Lung (tissue), 17 donors: ENCODE measurements at places on chromosomes 12 and 14. TPM values are rescaled to one million over a fixed set of nuclear protein-coding genes. Genes with fewer than 3 reads are reported as not detected.
A peak's percentile ranks its signal among the peaks of the same experiment; 100 is the strongest.

The IL26 gene
- not detected for polyA plus RNA-seq

The MGST1 gene
- polyA plus RNA-seq, result 756 TPM

The MAP1LC3B2 gene
- 2.2 TPM for polyA plus RNA-seq

- peaks cover 5% of the 10 kb centered on the region for H3K4me1 ChIP-seq
- H3K4me3 ChIP-seq, result no peak overlapping the region
- no peak overlapping the region for H3K27ac ChIP-seq
- H3K36me3 ChIP-seq, result no peaks in the 10 kb centered on the region
- peak; percentile 66 for DNase-seq
Measured at GRCh38 chr12:14403711-14404196, 38.3 kb downstream of the ATF7IP start.

DNA sequence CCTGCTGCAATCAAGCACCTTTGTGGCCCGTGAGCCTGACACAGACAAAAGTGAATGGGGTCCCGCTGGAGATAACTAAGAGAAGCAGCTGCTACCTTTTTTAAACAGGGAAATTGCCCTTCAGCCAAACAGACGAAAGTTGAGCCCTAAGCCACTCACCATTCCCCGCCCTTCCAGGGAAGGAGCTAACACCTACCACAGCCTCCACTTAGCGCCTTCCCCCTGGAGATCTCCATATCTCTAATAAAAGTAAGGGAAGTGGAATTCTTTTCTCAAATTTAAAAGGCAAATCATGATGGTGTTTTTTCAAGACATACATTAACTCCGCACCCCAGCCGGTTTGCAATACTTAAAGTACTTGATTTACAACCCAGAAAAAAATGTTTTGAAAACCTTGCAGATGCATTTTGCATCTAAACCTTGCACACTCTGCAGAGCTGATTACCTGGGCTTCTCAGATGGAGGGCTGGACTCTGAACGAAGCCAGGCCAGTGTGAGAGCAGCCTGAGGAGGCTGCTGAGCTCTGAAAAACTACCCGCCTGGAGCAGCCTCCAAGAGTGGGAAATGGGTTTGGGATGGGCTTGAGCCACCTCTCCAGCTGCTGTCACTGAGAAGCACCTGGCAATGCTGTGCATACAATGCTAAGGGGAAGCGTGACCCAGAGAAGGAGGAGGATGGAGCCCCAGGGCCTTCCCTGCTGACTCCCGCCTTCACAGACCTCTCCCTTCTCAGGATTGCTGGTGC lies 10.0 kb downstream of the NUAK1 start:
- H3K4me3 ChIP-seq, result no peak overlapping the region
- H3K27me3 ChIP-seq, result no peaks in the 10 kb centered on the region

DNA sequence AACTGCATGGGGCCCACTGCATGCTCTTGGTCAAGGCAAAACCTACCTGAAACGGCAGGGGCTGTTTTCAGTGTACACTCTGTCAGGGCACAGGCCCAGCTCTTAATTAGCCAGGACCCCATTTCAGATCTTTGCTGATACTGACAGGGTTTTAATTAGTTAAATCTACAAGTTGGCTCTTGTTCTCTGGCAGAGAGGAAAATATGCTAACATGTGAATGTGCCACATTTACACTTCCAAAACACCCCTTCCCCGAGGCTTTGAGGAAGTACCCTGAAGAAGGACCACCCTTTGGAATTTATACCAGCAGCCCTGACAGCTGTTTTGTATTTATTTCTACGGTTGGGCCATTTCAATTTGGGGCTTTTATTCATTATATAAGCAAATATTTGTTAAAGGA lies 66.3 kb downstream of the OTX2 start:
- no peak overlapping the region for H3K4me3 ChIP-seq
- no peaks in the 10 kb centered on the region for H3K27me3 ChIP-seq
- H3K36me3 ChIP-seq, result no peaks in the 10 kb centered on the region
- DNase-seq, result no peak

DNA sequence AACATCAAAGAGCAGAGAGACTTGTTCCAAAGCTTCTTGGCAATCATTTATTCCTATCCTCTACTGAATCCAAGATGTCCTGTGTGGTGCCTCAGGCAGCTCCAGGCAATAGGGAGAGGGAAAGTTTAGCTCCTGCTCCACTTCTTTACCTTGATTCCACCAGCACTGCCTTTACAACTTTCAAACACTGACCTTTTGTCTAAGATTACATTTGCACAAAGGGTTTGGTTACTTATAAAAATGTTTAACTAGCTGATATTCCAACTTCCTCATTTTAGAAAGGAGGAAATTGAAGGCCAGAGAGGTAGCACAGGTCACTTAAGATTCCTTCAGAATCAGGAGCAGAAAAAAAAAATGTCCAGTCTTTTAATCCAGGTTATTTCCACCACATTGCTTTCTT lies 192.7 kb downstream of the BTG1 start:
- no peak overlapping the region for H3K4me3 ChIP-seq
- no peaks in the 10 kb centered on the region for H3K27me3 ChIP-seq
- no peaks in the 10 kb centered on the region for H3K4me1 ChIP-seq
- no peak for DNase-seq
- no peaks in the 10 kb centered on the region for H3K36me3 ChIP-seq

DNA sequence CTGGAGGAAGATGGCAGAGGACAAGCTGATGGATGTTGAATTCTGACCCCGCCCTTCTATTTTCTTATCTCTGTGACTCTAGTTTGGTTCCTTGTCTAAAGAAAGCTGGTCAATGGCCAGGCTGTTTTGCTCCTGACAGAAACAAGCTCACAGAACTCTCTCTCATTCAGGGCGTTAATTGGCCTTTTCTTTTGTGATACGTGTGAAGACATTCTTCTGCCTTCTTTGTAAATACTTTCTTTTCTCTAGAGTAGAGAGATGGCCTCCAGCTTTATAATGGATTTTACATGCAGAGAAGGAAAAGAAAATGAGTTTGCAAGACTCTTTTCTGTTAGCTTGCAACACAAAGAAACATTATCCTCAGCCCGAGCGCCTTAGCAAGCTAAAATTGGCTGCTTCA lies 492.2 kb upstream of the CCDC196 start:
- H3K4me3 ChIP-seq, result no peak overlapping the region
- H3K36me3 ChIP-seq, result no peaks in the 10 kb centered on the region
- H3K4me1 ChIP-seq, result no peaks in the 10 kb centered on the region
- no peak for DNase-seq
- no peak overlapping the region for H3K27ac ChIP-seq
- H3K27me3 ChIP-seq, result no peaks in the 10 kb centered on the region

- DNase-seq, result no peak
- no peak overlapping the region for H3K4me3 ChIP-seq
- no peaks in the 10 kb centered on the region for H3K4me1 ChIP-seq
- H3K36me3 ChIP-seq, result no peaks in the 10 kb centered on the region
Measured at GRCh38 chr14:76742185-76742584, 19.1 kb upstream of the VASH1 start.

DNA sequence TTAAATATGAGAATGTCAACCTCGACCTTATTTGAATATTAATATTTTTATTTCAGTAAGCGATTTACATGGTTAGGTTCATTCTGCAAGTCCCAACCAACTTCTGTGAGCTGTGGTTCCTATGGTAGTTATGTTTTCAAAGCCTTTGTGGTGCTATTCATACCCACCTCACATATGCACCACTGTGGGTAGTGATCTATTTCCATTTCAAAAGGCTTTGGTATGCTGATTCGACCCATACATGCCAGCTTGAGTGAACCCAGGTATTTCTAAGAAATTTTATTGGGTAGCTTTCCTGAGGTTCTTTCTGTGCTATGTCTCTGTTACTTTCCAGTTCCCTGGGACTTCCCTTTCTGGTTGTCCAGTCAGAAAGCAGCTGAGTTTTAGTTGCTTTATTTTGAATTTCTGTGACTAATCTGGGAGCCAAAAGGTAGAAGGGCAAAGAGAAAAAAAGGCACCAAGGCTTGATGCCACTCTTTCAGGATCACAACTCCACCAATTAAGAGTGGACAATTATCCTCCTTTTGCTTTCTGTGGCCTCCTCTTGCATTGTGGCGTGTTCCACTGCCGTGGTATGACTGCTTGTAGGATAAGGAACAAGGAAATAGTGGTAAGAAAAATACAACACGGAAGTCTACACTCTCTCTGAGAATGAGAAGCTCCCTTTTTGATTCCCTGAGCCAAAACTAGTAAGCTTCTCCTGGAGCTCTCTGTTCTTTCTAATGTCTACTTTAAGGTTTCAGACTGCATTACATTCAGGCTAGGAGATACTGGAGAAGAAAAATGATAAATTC lies 729.1 kb downstream of the NOVA1 start:
- DNase-seq, result no peak
- H3K4me3 ChIP-seq, result no peak overlapping the region
- no peaks in the 10 kb centered on the region for H3K4me1 ChIP-seq
- no peaks in the 10 kb centered on the region for H3K36me3 ChIP-seq

DNA sequence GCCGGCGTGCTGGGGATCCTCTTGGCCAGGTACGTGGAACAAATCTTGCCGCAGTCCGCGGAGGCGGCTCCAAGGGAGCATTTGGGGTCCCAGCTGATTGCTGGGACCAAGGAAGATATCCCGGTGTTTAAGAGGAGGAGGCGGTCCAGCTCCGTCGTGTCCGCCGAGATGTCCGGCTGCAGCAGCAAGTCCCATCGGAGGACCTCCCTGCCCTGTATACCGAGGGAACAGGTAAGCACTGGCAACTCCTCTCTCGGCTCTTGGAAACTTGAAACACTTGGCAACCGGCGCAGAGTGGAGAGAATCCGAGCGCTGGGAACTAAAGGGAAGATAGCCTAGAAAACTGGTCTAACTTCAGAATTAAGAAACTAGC lies 1.7 kb downstream of the PDE3A start:
- peak overlapping the region; percentile 72 for H3K4me3 ChIP-seq
- peaks cover 6% of the 10 kb centered on the region for H3K27me3 ChIP-seq
- peak overlapping the region; percentile 34 for H3K27ac ChIP-seq
- DNase-seq, result peak; percentile 58
- H3K36me3 ChIP-seq, result no peaks in the 10 kb centered on the region
